Activated CD4-positive, alpha-beta T cell treated with anti-CD3 and anti-CD28 coated beads for 4 hours (primary cell): ENCODE measurements at places on chromosomes 7 and 10.

GRCh38 chr10:7027913-7028808, 382.7 kb downstream of the SFMBT2 start:
- no peak for DNase-seq

- DNase-seq, result no peak
These were observed 104.6 kb downstream of the PPP1R9A start for GRCh38 chr7:95011995-95012394.

DNA sequence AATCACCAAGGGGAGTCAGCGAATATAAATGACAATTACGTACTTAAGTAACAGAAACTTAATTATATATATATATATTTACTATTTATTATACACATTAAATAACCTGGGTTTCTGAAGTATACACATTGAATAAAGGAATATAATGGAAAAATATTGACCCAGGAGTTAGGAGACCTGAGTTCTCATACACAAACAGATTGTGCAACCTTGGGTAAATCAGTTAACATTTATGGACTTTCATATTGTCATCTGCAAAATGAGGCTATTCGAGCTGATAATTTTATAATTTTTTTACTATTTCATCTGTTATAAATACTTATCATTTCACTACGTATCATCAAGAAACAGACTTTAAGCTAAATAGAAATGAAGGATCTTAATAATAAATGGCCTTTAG, 75.1 kb upstream of the SRRM3 start:
- DNase-seq, result no peak

DNA sequence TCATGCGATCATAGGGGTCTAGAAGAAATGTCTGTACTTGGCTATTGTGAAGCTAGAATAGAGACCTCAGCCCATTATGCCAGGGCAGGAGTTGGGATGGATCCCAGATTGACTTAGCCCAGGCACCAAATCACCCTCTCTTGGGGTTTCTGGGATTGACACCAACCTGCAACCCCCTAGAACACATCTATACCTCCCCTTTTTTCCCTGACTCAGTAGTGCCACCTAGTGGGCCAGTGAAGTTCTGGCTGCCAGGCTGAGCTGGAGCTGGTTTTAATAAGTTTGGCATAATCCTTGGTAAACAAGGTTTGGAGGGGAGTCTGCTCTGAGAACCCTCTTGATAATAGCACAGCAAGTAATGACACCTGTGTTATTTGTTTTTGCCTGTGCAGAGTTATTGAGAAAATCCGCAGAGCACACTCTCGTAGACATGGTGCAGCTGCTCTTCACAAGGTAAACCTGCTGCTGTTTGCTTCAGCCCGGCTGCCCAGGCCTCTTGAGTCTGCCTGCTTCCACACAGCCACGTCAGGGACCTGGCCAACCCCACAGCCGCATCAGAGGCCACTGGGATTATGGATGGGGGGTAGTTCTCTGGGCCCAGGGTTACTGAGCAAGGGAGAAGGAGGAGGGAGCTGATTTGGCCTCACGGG, 43.3 kb upstream of the NFKB2 start:
- DNase-seq, result peak; percentile 82

DNA sequence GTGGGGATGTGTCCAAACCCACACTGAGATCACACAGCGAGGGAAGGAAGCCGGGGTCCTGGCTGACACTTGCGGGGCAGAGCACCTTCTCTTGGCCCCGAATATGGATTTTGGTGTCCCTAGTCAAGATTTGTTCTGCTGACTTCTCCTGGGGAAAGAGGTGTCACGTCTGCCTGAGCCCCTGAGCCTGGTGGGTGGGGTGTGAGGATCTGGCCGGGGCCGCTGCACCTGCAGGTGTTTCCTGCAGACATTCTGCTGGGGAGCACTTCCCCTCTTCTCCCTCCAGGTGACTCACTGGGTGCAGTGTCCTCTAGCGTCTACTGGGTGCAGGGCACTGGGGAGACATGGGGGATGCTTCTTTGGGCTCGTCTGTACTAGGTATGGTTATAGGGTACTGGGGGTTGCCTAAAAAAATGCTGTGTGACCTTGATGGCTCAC, 99.2 kb downstream of the GRK5 start:
- peak; percentile 68 for DNase-seq

- DNase-seq, result no peak
These were observed 775.5 kb downstream of the CNTNAP2 start for GRCh38 chr7:146892151-146892550.

DNA sequence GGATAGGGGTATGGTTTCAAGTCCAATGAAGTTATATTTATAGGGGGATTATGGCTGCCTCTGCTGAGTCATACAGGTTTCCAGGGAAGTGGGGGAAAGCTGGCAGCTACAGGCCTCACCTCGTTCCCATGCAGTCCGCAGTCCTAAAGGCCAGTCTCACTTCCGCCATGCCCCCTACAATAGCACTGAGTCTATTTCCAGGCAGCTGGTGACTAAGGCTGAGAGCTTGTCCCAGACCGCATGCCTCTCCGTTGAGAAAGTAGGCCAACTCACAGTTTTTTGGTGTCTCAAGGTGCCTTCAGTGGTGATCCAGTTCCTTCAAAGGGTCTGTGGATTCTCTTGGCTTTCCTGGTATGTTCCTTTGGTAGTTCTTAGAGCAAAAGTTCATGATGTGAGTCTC, 203.9 kb upstream of the GLI3 start:
- DNase-seq, result no peak

GRCh38 chr7:99876491-99876890, 342 bp downstream of the OR2AE1 start:
- no peak for DNase-seq

GRCh38 chr7:39560408-39560807, 5.8 kb upstream of the YAE1 start:
- DNase-seq, result no peak

DNA sequence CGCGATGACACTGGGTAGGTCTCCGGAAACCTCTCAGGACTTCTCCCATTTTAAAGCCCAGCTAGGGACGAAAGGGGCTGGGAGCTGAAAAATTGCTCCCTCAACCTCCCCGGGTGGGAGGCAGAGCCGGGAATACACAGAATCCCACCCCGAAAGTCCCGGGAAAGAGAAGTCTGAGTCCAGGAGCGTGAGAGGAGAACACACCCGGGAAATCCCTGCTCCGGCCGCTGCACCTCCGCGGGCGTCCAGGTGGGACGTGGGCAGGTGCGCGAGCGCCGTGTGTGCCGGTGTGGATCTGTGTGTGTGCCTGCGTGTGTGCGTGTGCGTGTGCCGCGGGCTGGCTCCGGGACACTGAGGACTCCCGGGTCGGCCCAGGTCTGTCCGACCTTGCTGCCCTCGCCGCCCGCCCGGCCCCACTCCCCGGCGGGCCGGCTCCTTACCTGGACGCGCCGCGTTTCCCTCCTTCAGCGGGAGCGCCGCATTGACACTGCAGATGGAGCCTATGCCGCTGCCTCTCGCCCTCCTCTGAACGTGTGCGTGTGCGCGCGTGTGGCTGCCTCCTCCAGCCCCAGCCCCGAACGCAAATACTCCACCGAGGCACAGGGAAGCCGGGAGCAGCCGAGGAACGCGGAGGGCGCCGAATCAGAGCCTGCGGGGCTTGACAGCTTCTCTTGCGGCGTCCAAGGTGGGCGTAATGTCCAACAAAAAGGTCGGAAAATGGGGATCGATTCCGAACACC, at the start of gene PLXNA4:
Gene PLXNA4, minus strand, starts transcription at position 489 of the 739 bp plus-strand sequence. CDS start 67,777 bp downstream, outside the sequence.
- no peak for DNase-seq

GRCh38 chr7:26369593-26369992, 77.9 kb downstream of the SNX10 start:
- DNase-seq, result peak; percentile 51
